ENCODE measurements at places on chromosomes 1 and 21.

DNA sequence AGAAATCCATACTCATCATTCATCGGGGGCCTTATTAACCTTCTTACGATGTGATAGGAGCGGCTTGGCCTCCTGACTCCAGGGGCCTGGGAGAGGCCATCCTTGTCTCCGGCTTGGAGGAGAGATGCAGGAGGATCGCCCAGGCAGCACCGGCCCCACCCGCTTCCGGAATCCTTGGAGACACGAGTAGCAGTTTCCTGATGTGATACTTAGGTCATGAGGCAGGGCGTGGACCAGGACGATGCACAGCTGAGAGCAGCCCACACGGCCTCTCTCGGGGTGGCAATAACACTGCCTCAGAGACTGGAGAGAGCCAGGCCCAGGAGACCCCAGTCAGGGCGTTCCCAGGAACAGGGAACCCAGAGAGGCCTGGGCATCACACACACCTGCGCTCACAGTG is 163.6 kb upstream of the ARHGEF16 start:
- no peak for DNase-seq

DNA sequence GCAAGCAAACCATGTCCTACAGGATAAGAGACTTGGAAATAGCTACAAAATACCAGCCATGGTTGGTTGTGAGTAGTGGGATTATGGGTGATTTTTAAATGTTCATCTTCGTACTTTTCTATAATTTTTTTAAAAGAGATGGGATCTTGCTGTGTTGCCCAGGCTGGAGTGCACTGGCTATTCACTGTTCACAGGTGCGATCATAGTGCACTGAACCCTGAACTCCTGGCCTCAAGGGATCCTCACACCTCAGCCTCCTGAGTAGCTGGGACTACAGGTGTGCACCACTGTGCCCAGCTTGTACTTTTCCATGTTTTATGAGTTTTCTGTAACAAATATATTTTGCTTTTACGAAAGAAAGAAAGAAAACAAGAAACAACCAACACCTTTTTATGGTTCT is 224.2 kb downstream of the FOXD2 start:
- no peak for DNase-seq

- DNase-seq, result no peak
These were observed 262.5 kb upstream of the B3GALT2 start for GRCh38 chr1:193448682-193449461.

GRCh38 chr21:45920824-45921600 is 60.6 kb upstream of the COL6A1 start:
- no peak for DNase-seq

GRCh38 chr1:6509220-6509918 is 17.9 kb upstream of the PLEKHG5 start:
- no peak for DNase-seq

- DNase-seq, result no peak
These were observed 855 bp upstream of the IVNS1ABP start for GRCh38 chr1:185317886-185318310.

GRCh38 chr1:117570988-117571409 is 34.8 kb upstream of the TENT5C start:
- no peak for DNase-seq

DNA sequence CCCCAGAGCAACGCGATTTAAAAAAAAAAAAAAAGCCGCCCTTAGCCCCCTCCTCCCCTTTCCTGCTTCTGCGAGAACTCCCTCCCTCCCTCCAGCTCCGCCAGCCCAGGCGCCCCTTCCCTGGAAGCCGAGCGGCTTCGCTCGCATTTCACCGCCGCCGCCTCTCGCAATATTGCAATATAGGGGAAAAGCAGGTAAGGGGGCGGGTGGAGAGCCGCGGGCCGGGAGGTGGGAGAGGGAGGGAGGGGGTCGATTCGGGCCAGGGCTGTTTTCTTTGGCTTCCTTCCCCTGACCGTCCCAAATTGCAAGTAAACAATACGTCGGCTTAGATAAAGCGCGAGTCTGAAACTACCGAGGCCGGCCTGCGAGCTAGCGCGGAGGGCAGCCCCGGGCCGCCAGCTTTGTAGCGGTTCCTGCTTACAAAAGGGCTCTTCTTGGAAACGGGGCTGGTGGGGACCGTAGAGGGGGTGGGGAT is 408 bp downstream of the LMO4 start:
- no peak for DNase-seq

GRCh38 chr1:23779826-23780371 is 1.7 kb downstream of the PITHD1 start:
- no peak for DNase-seq

- no peak for DNase-seq
These were observed 163.7 kb downstream of the NTPCR start for GRCh38 chr1:233114159-233114558.

- no peak for DNase-seq
These were observed 90.5 kb downstream of the SPATA17 start for GRCh38 chr1:217721692-217722091.

DNA sequence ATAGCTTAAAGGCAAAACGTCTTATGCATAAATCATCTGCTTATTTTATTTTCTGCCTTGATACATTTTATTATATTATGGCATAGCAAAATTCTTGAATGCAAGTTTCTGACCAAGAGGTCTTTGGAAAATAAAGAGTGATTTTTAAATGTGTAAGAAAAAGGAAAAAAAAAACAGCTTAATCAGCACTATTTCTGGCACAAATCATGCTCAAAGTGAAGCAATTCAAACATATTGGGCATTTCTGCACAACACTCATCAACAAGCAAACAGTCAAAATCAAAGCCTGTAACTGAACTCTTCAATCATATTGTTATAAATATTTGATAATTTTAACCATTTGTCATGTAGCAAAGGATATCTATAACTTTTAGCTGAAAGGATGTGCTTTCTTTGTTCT is 250.9 kb downstream of the PTPRC start:
- DNase-seq, result no peak

GRCh38 chr1:70667494-70668170 is 256.6 kb downstream of the CTH start:
- no peak for DNase-seq

DNA sequence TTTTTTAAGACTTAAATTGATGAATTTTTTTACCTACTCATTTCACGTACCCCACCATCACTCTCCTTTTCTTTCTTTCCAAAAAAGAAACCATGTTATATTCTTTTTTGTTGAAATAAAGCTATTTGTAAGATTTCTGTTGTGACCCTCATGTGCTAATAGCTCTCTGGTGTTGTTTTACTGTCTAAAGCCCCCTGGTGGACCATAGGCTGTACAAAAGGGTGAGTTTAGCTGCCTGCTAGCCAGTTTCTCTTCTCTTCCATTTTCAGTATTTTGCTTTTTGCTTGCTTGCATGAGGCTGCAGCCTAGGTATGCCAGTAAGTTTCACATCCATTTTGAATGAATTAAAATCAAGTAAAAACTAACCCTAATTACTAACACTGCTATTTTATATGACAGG is 15.6 kb upstream of the VAMP3 start:
- DNase-seq, result no peak

DNA sequence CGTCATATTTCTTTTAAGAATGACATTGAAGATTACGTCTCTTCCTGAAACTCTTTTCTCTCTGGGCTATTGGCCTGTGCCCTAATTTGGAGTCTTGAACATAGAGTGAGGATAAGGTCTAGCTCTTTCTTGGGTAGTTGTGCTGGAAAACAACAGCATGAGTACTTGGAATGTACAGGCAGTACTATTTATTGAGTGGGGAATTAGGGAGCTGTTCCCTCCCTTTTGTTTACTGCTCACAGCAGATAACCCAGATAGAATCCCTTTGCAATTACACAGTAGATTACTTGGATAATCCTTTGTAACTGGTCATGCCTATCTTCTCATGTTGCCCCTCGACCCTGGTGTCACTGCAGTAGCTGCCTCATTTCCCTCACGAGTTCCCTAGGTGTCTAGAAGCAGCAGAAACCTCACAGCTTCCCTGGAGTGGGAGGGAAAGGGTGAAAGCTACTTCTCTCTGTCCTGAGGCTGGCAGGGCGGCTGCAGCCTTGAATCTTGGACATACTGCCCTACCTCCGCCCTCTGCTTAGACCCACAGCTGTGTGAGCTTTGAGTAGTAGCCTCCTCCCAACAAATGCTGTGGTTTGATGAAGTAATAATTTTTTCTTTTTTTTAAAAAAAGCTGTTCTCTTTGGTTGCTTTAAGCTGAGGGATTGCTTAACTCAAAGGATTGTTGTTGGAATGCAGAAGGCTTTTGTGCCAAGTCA is 70.6 kb downstream of the FGGY start:
- no peak for DNase-seq

- no peak for DNase-seq
These were observed 51.5 kb downstream of the ERI3 start for GRCh38 chr1:44303532-44303931.

- no peak for DNase-seq
These were observed 22.1 kb downstream of the PSEN2 start for GRCh38 chr1:226892524-226892875.

DNA sequence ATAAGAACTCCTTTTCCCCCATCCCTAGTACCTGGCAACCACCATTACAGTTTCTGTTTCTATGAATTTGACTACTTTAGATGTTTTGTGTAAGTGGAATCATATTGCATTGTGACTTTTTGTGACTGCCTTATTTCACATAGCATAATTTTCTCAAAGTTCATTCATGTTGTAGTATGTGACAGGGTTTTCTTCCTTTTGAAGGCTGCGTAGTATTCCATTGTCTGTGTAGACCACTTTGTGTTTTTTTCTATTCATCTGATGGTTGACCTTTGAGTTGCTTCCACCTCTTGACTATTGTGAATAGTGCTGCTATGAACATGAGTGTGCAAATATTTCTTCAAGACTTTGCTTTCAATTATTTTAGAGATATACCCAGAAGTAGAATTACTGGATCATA is 225.8 kb upstream of the L1TD1 start:
- no peak for DNase-seq

- DNase-seq, result no peak
These were observed 284.6 kb downstream of the PTBP2 start for GRCh38 chr1:97006044-97006661.

- DNase-seq, result no peak
These were observed 294.1 kb upstream of the VAMP3 start for GRCh38 chr1:7476861-7477547.

DNA sequence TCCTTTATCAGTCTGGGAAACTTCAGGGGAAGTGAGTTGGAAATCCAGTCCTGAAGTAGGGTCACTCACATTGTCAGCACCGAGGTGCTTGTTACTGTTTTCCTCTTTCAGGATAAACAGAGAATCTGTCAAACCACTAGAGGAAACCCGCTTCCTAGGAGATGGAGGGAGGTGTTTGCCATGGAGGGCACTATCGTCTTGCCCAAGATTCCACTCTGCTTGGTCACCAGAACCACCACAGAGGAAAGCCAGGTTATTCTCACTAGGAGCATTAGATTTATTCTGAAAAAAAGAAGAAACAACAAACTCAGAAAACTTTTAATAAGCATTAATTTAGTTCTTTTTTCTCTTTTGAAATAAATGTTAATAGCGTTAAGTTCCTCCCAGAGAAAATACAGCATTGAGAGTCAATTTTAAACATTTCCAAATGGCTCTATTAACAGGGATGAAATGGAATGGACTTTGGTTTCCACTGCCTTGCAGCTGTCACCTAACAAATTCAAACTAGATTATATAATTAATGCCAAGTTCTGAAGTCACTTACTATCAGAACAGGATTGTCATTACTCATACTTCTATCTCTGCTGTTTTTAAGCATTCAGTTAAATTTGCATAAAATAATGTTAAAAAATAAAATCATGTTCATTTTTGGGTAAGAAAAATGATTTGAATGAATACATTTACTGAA is 242.8 kb downstream of the CRB1 start:
- DNase-seq, result no peak

- no peak for DNase-seq
These were observed 9.3 kb downstream of the GJB4 start for GRCh38 chr1:34768856-34769255.

Measured in activated CD4-positive, CD25-positive, alpha-beta regulatory T cell (primary cell).